ENCODE measurements at places on chromosomes 7 and 10.
A peak's percentile ranks its signal among the peaks of the same experiment; 100 is the strongest.

DNA sequence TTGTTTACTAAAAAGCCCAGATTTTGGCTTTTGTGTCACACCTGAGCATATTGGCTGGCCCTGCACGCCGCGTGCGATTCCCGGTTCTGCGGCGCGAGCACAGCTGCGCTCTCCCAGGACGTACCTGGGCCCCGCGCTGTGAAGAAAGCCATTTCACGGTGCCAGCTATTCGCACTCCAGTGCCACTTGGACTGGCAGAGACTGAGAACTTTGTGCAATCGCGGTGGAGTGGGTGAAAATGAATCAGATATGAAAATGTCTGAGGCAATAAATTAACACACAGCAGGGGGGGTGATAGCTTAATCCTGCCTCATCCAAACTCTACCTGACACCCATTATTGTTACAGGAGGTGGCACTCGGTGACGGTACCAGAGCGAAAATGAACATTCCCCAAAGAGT, 330.1 kb upstream of the MGMT start:
- DNase-seq, result no peak

DNA sequence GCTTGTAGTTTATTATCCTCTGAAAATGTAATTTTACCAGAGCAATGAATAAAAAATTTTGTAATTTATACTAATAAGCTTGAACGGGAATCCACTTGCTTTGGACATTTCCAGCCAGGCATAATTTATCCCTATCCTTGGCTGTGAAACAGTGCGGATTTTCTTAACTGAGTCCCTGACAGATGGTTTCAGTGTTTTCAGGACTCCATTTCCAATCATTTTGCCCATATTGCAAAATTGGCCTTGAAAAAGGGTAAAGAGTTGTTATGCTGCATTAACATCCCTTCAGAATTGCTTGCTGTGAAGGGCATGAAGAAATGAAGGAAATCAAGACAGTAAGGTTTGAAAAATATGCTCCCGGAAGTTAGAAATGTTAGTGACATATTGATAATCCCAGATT, 57.7 kb downstream of the NXPH1 start:
- no peak for DNase-seq

GRCh38 chr10:132783165-132783939, 2.6 kb downstream of the NKX6-2 start:
- no peak for DNase-seq

DNA sequence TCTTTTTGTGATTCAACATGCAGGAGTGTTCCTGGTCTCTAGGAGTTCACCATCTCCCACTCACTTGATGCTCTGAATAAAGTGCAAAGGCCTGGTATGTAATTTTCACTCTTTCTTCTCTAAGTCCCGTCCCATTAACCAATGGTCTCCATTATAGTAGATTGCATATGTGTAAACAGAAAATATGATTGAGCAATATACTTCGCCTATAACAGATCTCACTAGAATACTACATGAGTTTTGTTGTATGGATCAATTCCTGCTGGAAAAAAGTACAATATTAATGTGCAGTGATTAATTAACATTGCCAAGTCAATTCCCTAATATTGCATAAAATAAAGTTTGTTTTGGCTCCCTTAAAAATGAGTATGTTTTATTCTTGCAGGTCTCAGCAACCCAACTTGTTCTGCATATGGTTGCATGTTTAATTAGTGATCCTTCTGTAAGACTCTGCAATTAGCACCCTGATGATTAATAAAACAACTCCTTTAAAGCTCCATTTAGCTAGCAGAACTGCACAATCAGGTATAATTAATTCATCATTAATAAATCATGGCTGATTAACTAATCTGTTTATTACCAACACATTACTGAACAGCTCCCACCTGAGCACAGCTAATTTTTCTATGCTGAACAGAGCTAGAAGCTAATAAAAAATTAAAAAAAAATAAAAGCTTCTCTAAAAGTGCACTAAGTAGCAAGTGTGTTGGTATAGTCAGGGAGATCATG, 37.8 kb upstream of the ATOH7 start:
- no peak for DNase-seq

DNA sequence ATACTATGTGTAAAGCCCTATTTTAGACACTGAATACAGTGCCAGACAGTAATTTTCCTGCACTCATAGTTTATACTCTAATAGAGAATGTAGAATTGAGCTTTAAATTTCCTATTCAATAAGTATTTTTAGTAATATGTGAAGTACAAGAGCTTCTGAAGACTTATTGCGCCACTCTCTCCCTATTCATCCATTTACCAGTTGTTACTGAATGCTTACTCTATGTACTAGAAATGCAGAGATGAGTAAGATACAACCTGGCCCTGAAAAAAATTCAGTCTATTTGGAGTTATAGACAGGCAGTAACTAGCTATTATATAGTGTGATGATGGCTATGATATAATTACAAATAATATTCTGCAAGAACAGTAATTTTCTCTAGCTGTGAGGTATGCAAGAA, 98.8 kb downstream of the ADK start:
- DNase-seq, result no peak

DNA sequence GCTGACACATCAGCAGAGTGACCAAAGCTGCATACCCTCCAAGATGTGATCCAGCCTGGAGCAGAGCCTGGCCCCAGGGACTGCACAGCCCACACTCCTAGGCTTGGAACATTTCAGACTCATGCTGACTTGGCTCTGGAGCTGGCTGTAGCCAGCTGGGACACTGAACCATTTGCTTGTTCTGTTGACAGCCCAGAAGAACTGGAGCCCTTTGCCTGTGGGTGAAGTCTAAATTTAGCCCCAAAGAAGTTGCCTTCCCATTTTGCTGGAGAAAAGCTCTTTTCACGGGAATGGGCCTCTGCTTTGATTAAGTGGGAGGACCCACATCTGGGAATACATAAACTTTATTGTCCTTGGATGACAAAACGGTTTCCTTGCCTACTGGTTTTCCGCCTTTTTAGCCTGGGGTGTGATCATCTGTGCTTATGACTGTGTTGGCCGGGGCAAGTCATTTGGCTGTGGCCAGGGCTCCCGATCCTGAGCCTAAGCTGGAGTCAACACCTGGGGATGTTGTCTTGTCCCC, 186.2 kb upstream of the BMPER start:
- no peak for DNase-seq

GRCh38 chr7:39095875-39096619, 118.3 kb downstream of the POU6F2 start:
- DNase-seq, result no peak

DNA sequence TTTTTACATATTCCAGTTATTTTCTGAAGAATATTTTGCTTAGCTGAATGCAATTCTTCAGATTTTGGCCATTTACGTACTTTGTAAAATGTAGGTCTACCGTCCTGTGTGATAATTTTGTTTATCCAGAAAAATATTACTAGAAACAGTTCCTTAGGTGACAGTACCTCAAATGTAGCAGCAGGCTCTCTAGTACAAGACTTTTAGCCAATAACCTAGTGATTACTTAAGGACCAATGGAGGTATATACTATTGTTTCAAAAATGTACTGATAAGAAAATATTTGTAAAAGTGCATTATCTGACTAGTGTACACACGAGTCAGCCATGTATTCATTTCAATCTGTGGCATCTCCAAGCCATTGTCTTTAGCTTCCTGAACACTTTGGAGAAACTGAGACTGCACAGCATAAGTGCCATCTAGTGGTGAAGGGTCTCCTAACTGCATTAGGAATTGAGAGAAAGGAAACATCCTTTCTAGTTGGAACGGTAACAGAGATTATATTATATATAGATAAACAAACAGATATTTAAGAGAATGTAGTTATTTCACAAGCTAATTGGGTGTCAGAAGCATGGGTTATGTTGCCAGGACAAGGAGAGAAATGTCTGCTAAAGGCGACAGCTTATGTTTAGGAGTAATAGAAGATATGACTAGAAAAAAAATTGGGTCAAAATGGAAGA, 23.7 kb downstream of the RTKN2 start:
- peak; percentile 33 for DNase-seq

- DNase-seq, result no peak
These were observed 204.1 kb downstream of the PHF14 start for GRCh38 chr7:11177793-11178192.

DNA sequence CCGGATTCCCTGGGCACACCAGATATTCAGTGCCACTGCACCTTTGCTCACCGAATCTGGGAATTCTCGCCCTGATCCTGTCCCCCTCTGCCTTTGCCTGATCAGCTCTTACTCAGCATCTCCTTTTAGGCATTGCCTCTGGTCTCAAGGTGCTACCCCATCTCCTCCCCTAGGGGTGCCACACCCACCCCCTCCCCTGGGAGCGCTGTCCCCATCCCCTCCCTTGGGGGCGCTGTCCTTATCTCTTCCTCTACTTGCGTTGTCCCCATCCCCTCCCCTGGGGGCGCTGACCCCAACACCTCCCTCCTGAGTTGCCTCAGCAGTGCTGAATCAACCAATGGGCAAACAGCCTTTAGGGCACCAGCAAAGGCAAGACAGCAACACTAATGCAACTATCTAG, 686.9 kb upstream of the FOXK1 start:
- DNase-seq, result no peak

DNA sequence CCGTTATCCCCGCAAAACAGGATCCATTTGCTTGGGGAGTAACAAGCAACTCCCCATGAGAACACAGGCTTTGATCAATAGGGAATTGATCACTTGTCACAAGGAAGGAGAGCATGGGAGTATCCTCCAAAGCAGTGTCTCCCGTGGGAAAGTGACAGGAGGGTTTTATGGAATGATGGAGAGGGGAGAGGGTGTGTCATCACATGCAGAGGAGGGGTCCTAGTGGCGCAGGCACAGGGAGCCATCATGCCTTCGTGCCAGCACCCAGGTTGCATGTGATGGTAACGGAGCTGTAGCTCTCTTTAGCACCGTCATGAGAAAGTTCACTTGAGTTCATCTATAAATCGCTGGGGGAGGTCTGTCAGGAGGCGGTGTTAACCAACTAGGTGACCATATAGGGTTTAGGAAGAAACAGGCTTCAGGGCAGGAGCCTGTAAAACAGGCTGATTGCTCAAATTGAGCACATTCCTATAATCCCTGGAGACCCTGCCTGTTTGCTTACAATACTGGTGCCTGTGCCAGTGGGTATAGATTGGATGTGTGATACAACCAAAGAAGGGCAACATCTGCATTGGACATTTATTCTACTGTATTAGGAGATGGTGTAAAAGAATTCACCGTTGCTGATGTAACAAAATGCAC, 428.5 kb downstream of the GALNT17 start:
- DNase-seq, result no peak

GRCh38 chr10:132290631-132291030, 17.1 kb downstream of the STK32C start:
- no peak for DNase-seq

DNA sequence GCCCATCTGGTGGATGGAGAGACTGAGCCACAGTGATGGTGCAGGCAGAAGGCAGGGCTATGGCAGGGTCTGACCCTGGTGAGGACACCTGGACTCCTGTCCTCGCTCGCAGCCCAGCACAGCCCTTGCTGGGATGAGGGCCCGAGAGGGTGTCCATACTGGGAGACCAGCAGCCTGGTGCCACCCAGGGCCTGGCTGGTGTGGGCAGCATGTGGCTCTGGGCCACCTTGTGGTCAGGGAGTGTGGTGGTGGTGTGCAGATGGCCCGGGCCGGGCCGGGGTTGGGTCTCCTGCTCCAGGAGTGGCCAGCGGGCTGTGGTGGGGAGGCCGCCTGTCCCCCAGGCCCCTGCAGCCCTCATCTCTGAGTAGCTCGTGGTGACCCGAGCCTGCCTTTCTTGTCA, 14.9 kb downstream of the ADCY1 start:
- no peak for DNase-seq

- no peak for DNase-seq
These were observed 7.0 kb upstream of the EVX1 start for GRCh38 chr7:27235387-27236311.

DNA sequence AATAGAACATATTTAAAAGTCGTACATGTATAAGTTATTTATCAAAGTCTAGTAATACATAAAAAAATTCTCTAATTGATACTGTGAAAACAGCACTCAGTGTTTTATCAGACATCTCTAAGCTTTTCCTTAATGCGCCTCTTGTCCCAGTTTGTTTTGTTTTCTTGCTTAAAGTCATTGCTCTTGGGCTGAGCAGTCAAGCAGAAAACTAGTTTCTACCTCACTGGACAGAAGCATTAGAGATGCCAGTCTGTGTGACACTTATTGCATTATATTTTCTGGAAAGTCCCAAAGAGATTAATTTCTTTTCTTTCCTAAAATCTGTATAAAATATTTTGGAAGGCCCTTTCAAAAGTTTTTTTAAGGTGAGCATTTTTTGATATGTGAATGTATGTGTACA, 236.2 kb downstream of the PCLO start:
- no peak for DNase-seq

DNA sequence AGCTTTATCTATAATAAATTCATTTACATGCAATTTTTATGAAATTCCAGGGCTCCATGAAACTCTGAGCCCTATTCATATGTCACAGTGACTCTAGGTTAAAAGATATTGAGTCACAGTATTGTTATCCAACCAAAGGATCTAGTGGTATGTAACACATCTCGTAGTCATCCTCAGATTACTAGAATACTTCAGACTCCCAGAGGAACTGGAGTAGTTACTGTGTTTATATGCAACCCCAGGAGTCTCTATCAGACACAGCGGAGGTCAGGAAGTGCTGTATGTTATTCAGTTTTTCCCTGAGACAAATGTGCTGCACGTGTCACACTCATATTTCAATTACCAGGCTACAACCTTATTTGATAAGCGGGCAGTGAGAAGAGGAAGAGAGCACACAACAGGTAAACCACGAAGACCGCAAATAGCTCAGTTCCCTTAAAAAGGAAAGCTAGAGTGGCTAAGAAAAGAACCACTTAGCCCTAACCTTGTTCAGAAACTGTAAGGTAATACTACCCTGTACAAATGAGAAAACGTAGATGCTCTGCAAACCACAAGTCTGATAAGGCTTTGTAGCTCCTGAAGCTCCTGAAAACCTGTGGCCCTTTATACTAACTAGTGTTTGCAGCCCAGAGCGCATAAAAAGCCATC, 114.0 kb upstream of the CNTNAP2 start:
- DNase-seq, result no peak

DNA sequence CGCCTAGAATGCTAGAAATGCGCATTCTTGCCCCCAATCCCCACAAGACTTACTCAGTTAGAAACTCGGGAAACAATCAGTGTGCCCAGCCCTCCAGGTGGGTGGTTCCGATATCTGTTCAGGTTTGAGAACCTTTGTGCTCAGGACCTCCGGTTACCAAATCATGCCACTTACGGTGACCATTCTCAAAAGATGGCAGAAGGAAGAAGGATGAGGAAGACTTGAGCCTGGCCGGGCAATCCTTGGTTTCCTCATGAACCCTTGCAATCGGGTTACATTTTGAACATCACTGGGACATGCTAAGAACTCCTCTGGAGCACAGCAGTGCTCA, 52.1 kb downstream of the RBM17 start:
- no peak for DNase-seq

- DNase-seq, result no peak
These were observed 53.9 kb downstream of the SYPL1 start for GRCh38 chr7:106057962-106058927.

- no peak for DNase-seq
These were observed 479.8 kb downstream of the ADRA2A start for GRCh38 chr10:111556666-111557065.

GRCh38 chr10:42951486-42952251, 125.2 kb upstream of the RET start:
- DNase-seq, result no peak

All from activated gamma-delta T cell treated with anti-CD3 and anti-CD28 coated beads, Interleukin-2, amount 50 U/mL, for 16 hours (primary cell).